ENCODE measurements at places on chromosomes 1 and 21.

DNA sequence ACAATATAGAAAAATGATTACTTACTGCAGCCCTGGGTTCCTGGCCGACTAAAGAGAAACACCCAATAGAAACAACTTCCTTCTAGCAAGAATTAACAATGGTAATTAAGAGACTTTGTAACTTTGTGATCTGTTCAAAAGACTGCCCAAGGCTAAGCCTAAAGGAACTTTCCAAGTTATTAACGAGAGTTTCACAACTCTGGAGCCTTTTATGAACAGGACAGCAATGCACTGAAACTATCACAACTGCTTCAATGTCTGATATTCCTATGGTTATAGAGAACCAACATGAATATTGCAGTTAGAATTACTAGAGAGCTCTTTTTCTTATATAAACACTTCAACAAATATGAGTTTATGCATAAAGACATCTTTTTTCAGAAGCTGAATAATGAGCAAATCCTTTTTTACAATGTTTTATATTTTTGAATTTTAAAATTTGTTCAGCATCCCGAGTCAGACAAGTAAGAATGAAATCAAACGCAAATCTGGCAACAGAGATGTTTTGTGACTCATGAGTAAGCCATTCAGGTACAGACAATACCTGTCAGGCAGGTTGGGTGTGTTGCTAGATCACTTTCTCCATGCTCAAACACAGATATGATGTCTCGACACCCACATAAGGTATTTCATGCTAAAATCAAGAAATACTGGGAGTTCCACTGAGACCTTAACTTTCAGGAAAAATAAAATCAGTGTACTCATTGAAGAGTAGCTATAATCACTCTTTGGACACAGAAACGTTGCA lies 22.2 kb upstream of the KCNJ15 start:
- no peak for DNase-seq

- DNase-seq: no peak
Measured at GRCh38 chr1:83961571-83962295, 37.2 kb downstream of the TTLL7 start.

DNA sequence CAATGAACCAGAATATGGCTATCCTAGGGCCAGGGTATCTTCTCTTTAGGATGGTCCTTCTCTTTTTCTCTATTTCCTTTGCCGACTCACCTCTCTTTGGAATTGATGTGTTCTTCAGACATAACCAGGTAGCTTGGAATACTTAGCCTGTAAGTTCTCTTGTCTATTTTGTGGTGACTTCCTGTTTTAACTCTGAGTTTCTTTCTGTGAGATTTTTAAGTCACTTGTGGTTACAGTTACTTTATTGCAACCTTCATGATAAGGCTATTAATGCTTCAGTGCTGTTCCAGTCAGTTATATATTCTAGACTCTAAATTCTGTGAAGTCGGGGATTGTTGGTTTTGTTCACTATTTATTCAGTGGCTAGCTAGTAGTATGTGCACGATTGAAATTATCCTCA lies 46.2 kb downstream of the DISP1 start:
- DNase-seq: no peak

DNA sequence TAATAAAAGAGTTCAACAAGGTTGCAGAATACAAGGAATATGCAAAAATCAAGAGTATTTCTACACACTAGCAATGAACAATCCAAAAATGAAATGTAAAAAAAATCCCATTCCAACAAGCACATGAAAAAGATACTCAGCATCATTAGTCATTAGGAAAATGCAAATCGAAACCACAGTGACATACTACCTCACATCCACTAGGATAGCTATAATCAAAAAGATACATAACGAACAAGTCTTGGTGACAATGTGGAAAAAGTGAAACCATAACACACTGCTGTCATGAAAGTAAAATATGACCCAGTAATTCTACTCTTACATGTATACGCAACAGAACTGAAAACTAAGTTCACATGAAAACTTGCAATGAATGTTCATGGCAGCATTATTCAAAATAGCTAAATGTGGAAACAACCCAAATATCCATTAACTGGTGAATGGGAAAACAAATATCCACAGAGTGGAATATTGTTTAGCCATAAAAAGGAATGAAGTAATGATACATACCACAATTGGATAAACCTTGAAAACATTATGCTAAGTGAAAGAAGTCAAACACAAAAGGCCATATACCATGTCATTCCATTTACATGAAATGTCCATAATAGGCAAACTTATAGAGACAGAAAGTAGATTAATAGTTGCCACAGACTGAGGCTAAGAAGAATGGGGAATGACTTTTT lies 34.3 kb downstream of the PIK3R3 start:
- DNase-seq: no peak

DNA sequence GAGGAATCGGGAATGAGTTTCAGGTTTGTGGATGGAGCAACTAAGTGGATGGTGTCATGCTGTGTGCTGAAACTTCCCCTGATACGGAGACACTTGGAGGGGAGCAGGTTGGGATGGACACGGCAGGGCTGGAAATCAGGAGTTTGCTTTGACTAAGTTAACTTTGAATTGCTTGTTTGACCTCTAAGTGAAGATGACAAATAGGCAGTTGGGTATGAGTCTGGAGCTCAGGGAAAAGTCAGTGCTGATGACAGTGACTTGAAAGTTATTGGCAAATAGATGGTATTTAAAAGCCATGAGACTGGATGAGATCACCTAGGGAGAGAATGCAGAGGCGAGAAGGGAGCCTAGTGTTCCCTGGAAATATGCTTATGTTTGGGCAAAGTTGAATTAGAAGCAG lies 12.8 kb upstream of the ZSCAN20 start:
- DNase-seq: no peak

- DNase-seq: no peak
Measured at GRCh38 chr1:157181258-157181657, 43.1 kb upstream of the ETV3 start.

DNA sequence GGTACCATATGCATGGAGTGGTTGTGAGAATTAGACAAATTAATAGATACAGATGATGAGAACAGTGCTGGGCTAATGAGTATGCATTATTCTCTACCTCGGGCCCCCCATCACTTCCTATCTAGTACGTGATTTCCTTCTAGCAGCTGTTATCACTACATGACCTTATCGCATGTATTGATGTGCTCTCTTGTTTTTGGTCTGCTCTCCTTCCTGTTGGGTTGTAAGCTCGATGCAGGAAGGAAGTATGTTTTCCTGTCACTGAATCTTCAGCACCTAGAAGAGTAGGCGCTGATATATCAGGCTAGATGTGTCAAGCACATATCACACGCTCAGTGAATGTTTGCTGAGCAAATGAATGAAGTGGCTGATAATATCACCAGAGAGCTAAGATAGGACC lies 43.9 kb upstream of the IFNAR2 start:
- DNase-seq: no peak

DNA sequence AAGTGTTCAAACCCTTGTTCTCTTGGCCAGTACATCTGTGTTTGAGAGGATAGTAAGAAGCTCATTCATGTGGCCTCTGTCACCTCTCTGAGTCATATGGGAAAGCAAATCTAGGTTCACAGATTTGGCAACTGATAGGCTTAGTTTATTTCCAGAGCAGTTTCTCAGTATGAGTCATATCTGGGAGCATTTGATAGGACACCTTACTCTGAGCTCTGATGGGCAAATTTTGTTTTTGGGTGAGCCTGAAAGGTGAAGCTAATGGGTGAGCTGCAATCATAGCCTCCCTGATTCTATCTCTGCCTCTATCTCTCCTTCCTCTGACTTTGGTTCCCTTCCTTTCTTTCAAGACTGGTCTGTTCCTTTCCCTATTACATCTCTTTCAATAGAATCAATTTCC lies 134.4 kb downstream of the S1PR1 start:
- no peak for DNase-seq

- no peak for DNase-seq
Measured at GRCh38 chr1:93196591-93196990, 16.1 kb downstream of the CCDC18 start.

- no peak for DNase-seq
Measured at GRCh38 chr1:235852887-235853286, 13.8 kb downstream of the LYST start.

DNA sequence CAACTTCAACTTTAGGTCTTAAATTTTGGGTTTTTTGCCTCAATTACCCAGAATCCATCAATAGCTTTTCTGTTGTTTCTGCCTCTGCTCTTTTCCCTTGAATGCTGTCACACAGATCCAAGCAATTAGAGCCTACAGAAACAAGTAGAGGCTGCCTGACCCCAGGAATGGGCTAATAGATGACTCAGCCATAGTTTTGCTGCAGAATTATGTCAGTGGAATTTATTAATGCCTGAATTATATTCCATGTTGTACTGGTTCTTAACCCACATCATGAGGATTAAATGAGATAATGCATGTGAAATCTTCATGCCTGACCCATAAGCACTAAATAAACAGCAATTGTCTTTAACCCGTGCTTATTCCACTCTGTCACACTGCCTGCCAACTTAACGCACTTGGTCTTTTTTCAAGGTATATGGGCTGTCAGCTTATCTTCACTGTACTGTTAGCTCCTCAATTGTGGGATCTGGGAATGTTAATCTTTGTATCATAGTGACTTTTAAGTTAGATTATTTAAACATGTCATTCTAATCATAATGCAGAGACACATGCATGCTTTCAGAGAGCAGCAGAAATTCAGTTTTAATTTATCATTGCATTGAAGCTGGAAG lies 213.3 kb downstream of the ROR1 start:
- DNase-seq: no peak

GRCh38 chr1:228146417-228147150 lies 3.1 kb upstream of the GJC2 start:
- DNase-seq: no peak

GRCh38 chr21:35203093-35203977 lies 154.2 kb upstream of the RUNX1 start:
- no peak for DNase-seq

DNA sequence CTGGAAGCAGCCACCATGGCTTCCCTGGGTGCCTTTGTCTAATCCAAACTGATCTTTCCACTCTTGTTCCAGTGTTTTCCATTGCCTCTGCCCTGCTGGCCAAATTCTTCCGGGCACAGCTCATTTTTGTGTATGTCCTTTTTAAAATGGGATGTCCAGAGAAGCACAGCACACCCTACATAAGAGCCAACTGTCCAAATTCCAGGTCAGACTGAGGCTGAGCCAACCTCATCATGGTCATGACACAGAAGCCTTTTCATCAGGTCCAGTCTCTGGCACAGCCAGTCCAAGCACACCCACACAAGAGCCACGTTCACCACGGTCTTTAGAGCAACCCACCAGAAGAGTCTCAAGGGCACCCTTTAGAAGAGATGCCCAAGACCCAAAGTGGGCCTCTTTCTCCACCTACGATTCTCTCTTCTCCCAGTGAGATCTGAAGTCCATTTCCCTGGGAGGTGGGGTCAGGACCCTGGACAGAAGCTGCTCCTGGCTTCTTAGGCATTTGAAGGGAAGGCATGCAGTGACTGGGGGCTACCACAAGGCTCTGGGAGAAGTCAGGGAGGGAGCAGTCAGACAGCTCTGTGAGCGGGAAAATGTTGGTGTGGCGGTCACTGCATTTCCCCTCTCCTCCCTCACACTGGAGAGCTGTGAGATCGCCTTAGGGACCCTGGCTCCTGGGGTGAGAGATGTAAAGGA lies 53.2 kb downstream of the SYT2 start:
- no peak for DNase-seq

DNA sequence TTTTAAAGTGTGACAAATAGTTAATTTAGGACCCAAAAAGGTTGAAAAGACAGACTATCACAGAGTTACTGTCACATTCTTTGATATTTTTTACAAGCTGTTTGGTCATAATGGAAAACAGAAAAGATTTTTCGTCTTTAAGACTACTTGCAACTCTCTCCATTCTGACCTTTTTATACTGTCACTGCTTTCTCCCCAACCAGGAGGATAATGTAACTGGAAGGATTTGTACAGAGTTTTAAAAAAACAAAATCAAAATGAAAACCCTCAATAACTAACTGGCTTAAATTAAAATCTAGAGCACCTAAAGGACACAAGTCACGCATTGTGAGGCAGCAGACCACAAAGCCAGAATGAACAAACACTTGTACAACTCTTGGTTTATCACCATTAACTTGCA lies 257.7 kb downstream of the FAF1 start:
- no peak for DNase-seq

GRCh38 chr1:150234566-150235293 lies 1.2 kb downstream of the ANP32E start:
- peak; percentile 60 for DNase-seq

- DNase-seq: peak; percentile 71
Measured at GRCh38 chr1:208387908-208388811, 144.0 kb upstream of the PLXNA2 start.

- no peak for DNase-seq
Measured at GRCh38 chr1:119449971-119450370, 35.0 kb downstream of the HSD3B2 start.

DNA sequence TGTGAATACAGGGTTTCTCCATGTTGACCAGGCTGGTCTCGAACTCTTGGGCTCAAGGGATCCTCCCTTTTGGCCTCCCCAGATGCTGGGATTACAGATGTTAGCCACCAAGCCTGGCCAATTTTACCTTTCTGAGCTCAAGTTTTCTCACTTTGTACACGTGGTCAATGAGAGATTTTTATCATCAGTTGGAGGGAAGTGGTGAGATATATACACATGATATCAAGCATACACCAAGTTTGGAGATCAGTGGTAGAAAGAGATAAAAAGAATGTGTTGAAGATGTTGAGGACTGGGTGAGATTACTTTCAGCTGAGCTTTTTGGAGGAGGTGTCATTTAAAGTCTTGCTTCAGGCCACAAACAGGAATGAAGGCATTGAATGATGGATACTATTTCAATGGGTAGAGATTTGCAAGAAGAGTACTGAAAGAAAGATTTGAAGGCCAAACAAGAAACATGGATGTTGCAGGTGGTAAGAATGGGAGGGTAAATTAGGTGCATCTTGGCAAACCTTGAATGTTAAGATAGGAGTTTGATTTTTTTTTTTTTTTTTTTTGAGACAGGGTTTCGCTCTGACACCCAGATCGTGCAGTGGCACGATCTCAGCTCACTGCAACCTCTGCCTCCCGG lies 3.0 kb upstream of the SESN2 start:
- DNase-seq: no peak
